ENCODE measurements at places on chromosomes 2 and 18.

- DNase-seq = no peak
Measured at GRCh38 chr2:212912445-212913103, 238.8 kb downstream of the IKZF2 start.

- no peak for DNase-seq
Measured at GRCh38 chr2:149487189-149487588, 100.4 kb downstream of the MMADHC start.

- no peak for DNase-seq
Measured at GRCh38 chr2:149031396-149031795, 7.1 kb upstream of the LYPD6B start.

- no peak for DNase-seq
Measured at GRCh38 chr18:55248495-55248894, 289.2 kb upstream of the CCDC68 start.

- no peak for DNase-seq
Measured at GRCh38 chr2:230942920-230943896, 18.2 kb upstream of the GPR55 start.

DNA sequence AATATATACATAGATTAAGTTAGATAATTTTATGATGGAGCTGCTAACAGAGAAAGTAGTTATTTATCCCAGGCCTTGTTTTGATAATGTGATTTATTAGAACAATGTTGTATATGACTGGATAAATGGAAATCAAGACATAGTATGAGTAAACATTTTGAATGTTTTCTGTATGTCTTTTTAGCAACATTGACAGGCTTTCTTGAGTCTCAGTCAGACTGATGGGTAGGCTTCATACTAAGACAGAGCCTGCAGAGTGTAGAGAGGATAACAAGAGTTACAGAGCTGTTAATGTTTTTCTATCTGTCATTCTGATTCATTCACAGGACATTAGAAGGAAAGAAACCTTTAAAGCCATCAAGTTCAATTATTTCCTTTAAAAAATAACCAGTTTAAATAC is 478.5 kb downstream of the LRP1B start:
- DNase-seq = no peak

- DNase-seq = no peak
Measured at GRCh38 chr18:24395049-24395795, 2.4 kb downstream of the OSBPL1A start.

- DNase-seq = no peak
Measured at GRCh38 chr2:172113617-172114016, 10.9 kb upstream of the DLX2 start.

- DNase-seq = no peak
Measured at GRCh38 chr2:237261327-237261726, 152.6 kb downstream of the COL6A3 start.

GRCh38 chr2:70850925-70851324 is 15.3 kb upstream of the CD207 start:
- DNase-seq = no peak

GRCh38 chr2:232632904-232633412 is 446 bp upstream of the EFHD1 start:
- DNase-seq = peak; percentile 79

- DNase-seq = no peak
Measured at GRCh38 chr18:77061946-77062517, 70.6 kb downstream of the MBP start.

DNA sequence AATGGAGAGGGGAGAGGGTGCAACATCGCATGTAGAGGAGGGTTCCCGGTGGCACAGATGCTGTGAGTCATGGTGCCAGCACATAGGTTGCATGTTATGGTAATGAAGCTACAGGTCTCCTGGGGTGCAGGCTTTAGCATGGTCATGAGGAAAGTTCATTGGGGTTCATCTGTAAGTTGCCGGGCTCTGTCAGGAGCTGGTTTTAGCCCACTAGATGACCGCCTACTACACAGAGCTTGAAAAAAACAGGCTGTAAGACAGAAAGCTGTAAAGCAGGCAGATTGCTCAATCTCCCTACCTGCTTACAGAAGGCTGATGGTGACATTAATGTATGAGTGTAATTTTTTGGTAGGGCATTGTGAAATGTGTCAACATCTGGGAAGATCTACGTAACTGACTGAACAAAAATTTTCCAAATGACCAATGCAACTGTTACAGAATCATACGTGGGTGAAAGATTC is 23.9 kb downstream of the DYSF start:
- no peak for DNase-seq

GRCh38 chr18:32961538-32961937 is 188.7 kb upstream of the KLHL14 start:
- no peak for DNase-seq

DNA sequence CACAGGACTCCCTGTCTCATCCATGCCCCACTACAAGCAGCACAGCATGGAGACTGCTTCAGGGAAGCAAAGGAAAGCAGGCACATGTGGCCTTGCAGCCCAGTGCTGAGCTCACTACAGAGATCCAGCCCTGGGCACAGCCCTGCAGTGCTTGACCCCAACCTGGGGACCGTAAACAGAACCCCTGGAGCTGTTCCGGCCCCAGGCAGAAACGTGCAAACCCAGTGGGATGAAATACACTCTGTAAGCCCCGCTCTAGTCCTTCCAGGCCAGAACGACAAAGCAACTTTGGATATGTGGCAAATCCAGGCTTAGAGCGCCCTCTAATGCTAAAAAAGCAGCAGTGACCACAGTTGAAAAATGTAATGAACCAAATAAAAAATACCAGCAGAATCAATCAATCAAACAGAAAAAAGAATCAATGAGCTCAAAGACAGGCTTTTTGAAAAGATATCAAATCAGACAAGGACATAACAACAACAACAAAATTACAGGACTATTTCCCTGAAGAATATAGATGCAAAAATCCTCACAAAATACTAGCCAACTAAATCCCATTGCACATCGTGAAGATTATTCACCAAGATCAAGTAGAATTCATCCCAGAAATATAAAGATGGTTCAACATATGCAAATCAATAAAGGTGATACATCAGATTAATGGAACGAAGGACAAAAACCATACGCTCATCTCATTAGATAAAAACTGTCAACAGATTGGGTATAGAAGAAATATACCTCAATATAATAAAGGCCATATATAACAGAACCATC is 45.6 kb downstream of the ZNF519 start:
- DNase-seq = no peak

- no peak for DNase-seq
Measured at GRCh38 chr18:9380621-9381395, 46.2 kb downstream of the TWSG1 start.

DNA sequence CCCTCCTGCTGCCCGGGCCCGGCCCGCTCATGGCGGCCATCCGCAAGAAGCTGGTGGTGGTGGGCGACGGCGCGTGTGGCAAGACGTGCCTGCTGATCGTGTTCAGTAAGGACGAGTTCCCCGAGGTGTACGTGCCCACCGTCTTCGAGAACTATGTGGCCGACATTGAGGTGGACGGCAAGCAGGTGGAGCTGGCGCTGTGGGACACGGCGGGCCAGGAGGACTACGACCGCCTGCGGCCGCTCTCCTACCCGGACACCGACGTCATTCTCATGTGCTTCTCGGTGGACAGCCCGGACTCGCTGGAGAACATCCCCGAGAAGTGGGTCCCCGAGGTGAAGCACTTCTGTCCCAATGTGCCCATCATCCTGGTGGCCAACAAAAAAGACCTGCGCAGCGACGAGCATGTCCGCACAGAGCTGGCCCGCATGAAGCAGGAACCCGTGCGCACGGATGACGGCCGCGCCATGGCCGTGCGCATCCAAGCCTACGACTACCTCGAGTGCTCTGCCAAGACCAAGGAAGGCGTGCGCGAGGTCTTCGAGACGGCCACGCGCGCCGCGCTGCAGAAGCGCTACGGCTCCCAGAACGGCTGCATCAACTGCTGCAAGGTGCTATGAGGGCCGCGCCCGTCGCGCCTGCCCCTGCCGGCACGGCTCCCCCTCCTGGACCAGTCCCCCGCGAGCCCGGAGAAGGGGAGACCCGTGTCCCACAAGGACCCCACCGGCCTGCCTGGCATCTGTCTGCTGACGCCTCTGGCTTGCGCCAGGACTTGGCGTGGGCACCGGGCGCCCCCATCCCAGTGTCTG is 767 bp downstream of the RHOB start:
- DNase-seq = peak; percentile 80

GRCh38 chr2:108029496-108029895 is 43.2 kb downstream of the SLC5A7 start:
- DNase-seq = no peak

- DNase-seq = no peak
Measured at GRCh38 chr2:152470861-152471854, 136.2 kb downstream of the FMNL2 start.

- no peak for DNase-seq
Measured at GRCh38 chr2:220789961-220790360, 782.1 kb downstream of the EPHA4 start.

DNA sequence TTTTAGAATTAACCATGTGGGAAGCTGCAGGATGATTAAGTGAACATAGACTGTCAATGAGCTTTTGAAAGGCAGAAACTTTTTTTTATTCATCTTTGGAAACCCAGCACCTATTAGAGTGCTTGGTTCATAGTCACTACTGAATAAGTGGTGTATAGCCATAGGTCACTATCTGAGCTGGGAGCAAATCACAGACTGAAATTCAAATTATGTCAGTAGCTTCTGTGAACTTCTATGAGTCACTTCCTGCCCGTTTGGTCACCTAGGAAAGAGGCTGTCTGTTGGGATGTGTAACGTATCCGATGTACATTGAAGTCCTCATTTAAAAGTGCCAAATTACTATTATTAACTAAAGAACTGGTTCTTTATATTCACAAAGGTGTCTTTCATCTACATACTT is 20.5 kb upstream of the SLC40A1 start:
- no peak for DNase-seq

- no peak for DNase-seq
Measured at GRCh38 chr2:105068875-105069274, 31.0 kb downstream of the MRPS9 start.

DNA sequence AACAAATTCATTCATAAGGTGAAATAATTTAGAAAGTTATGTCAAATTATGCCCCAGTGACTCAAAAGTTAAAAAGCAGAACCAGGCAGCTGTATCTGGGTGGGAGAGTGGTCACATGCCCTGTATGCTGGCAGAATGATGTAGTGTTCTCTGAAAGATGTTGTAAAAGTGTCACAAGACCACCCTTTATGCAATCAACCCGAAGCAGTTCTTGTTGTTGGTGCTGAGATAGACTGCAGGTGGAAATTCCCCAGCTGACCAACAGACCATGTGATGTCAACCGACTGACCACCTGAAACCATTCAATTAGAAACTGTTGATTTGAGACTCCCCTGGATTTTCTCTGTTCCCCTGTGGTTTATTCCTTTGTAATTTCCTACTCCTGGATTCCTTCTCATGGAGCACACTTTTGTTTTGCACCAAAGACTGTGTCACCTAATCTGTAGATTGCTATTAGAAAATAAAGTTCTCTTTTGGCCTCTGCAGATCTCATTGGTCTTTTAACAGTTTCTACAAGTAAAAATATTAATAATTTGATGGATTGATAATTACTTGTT is 1341.3 kb upstream of the LRRTM1 start:
- no peak for DNase-seq

DNA sequence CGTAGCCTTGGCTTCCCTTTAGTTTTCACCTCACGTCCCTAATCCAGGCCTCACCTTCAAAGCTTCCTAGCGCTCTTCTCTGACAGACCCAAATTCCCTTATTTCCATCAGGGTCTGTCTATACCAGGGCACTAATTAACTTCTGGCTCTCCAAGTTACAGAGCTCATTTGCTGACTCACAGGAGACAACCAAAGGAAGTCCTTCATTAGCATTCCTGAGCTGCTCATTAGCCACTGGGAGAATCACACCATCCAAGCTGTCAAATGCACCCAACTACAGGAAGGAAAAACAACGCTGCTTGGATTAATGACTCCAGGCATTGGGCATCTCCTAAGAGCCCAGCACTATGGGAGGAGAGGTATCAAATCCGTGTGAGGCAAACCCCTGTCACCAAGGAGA is 109.8 kb upstream of the ALK start:
- no peak for DNase-seq

- DNase-seq = no peak
Measured at GRCh38 chr2:108923019-108923700, 65.9 kb downstream of the EDAR start.

- no peak for DNase-seq
Measured at GRCh38 chr2:218317303-218317630, 25.0 kb upstream of the TMBIM1 start.

DNA sequence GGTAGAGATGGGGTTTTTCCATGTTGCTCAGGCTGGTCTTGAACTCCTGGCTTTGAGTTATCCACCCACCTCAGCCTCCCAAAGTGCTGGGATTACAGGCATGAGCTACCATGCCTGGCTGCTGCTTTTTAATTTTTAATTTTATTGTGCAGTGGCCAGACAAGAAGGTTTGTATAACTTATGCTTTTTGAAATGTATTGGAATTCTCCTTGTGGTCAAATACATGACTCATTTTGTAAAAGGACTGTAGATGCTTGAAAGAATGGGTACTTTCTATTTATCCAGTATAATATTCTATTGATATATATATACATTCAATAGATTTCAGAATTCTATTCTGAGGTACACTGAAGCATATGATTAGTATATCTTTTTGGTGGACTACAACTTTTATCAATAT is 82.6 kb upstream of the ST3GAL5 start:
- DNase-seq = no peak

GRCh38 chr18:21548647-21549046 is 51.9 kb downstream of the ESCO1 start:
- DNase-seq = no peak

- DNase-seq = peak; percentile 60
Measured at GRCh38 chr2:85537600-85538506, 1.1 kb upstream of the MAT2A start.

DNA sequence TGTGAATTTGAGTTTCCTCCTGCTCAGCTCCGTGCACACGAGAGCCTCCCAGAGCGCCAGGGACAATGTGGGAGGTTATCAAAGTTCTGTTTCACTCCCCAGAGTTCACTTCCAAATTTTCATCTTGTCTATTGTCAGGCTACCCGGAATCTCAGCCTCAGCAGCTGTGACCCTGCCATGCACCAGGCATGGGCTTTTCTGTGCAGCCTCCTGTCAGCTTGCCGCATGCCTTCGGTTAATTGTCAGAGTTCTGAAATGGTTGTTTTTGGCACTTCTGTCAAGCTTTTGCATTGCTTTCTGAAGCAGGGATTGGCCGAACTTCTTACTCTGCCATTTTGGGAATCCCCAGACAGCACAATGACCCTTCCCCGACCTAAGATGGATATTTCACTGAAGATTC is 60.4 kb downstream of the SH3YL1 start:
- no peak for DNase-seq

GRCh38 chr2:106857882-106858478 is 28.0 kb downstream of the ST6GAL2 start:
- DNase-seq = no peak

Measured in heart left ventricle (tissue), 16 donors.